Suprapubic skin (tissue), 4 donors: ENCODE measurements at places on chromosomes 5 and 9. TPM values are rescaled to one million over a fixed set of nuclear protein-coding genes. Genes with fewer than 3 reads are reported as not detected.

Gene CKMT2
- total RNA-seq, result 3.4 TPM

Gene LCN1
- total RNA-seq, result not detected

Gene ARSI
- 4.5 TPM for total RNA-seq

DNA sequence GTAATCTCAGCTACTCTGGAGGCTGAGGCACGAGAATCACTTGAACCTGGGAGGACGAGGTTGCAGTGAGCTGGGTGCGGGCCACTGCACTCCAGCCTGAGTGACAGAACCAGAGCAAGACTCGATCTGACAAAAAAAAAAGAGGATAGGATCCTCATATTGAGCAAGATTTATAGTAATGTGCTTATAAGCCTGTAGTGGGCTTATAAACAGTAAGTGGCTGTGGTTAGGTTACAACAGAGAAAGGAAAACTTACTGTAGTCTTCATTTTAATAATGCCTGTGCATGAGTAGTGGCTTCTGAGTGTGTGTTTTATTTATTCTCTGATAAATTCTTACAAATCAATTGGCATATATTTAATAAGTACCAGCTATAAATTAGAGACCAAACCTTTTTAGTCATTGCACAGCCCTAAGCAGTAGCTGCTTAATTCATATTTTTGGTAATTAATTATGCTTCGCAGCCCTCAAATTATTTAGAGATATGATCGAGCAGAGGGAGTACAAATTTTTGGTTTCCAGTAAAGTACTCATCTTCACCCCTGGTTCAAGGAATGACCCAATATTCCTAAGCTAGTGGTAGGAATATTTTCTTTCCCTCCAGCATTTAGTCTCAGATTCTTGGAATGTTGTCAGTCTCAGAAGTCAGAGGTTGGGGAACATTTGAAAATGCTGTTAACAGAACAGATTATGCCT is 73.8 kb upstream of the KLF9 start:
- no peak for DNase-seq

GRCh38 chr9:31185831-31186230 is 1198.6 kb upstream of the ACO1 start:
- no peak for DNase-seq

GRCh38 chr5:127030259-127031146 is at the start of gene MARCHF3:
Gene MARCHF3, minus strand, starts transcription at chr5:127030558. Its CDS starts 112,387 bp downstream, at chr5:126918171.
- DNase-seq, result peak; percentile 96

DNA sequence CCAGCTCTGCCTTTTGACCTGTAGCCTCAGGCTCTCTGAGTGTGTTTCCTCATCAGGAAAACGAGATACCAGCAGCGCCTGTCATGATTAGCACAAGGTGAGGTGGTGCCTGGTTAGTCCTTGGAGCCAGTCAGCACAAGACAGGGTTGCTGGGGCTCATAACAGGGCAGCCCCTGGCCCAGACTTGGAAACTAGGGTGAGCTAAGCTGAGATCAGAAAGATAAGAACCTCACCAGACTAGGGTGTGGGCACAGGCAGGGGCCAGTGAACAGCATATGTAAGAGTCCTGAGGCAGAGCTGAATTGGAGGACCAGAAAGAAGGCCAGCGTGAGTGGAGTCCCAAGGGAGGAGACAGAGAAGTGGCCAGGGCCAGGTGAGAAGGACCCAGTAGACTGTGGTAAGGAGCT is 42.7 kb upstream of the FUBP3 start:
- DNase-seq, result no peak

- no peak for DNase-seq
These were observed 106.6 kb downstream of the COL23A1 start for GRCh38 chr5:178483620-178484019.

DNA sequence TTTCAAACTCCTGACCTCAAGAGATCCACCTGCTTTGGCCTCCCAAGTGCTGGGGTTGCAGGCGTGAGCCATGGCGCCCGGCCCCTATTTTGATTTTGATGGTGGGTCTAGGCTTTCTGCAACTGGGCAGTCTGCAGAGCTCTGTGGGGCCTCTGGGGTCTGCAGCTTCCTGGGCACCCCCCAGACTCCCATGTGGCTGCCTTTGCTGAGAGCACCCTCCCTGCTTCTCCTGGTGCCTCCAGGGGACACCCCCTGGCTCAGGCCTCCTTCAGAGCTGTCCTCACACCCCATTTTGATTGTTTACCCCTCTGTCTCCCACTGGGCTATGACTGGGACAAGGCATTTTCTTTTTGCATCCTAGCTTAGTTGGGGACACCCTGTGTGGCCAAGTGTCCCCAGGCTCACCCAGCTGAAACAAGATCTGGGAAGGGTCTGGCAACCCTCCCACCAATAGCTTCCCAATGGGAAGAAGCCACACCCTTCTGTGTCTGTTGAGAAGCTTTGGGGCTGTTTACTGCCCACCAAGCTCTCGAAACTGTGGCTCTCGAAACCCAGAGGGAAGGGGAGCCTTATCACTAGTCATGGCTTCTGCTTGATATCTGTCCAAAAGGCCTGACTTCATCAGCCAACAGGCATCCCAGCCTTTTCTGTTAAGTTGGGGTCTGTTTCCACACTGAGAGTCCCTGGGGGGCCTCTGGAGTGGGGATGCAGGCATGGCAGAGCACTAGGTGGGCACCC is 204.4 kb upstream of the IER5L start:
- DNase-seq, result no peak
